ENCODE measurements at places on chromosomes 7 and 10.

DNA sequence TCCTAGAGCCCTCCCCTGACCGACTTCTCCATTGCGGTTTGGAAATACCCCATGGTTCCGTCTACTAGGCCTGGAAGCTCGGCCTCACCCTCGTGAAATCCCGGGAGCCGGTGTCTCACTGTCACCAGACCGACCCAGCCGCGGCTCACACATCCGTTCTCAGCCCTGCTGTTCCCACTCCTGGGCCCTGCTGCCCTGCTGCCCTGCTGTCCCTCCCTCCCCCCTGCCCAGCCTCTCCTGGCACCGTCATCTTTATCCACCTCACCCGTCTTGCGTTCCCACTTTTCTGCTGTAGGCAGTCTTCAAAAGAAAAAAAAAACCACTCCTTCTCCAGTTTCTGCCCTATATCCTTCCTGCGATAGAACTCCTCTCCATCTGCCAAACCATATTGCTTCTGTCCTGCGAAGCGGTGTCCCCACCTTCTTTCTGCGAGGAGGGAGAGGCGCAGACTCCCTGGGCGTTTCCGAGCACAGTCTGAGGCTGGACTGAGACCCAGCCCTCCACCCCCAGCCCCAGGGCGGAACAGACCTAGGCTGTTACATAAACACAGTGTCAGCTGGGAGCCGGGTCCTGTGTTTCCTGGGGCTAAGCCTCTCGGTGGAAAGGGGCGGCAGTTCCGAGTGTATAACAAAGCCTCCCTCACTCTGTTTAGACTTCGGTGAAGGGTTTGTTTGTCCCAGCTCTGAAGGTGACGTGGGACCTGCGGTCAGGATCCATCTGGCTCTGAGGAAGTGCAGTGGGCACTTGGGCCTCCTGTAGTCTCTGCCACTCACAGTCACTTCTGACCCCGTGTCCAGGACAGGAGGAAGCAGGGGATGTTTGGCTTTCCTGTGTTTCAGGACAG lies 2.8 kb downstream of the AGAP3 start:
- DNase-seq: no peak

DNA sequence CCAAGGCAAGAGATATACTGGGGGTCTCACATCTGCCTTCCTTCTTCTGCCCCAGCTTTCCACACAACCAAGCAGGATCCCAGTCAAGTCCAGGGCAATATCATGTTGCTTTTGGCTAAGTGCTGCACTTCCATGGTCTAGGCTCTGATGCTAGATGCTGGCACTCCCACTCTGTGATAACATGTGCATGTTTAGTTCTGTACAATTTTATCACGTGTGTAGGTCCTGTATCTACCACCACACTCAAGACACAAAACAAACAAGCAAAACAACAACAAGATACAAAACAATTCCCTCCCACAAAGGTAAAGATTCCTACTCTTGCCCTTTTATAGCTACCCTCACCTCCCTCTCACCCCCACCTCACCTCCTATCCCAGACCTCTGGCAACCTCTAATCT lies 105.6 kb upstream of the HABP2 start:
- no peak for DNase-seq

DNA sequence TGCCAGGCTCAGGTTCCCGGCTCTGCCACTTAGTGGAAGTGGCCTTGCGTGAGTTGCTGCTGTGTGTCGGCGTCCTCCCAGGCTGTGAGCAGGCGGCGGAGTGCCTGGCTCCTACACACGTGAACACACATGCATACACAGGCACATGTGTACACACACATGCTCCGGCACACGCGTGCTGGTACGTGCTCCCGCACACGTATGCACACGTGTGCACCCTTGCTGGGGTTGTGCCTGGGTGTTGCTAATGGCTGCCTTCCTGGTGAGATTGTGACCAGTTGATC lies 107.6 kb downstream of the INPP5A start:
- no peak for DNase-seq

GRCh38 chr7:50446542-50446960 lies 3.6 kb downstream of the FIGNL1 start:
- no peak for DNase-seq

DNA sequence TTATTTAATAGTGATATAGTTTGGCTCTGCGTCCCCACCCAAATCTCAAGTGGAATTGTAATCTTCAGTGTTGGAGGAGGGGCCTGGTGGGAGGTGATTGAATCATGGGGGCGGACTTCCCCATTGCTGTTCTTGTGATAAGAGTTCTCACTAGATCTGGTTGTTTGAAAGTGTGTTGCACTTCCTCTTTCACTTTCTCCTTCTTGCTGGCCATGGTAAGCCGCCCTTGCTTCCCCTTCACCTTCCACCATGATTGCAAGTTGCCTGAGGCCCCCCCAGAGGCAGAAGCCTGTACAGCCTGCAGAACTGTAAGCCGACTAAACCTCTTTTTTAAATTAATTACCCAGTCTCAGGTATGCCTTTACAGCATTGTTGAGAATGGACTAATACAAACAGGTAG lies 101.4 kb downstream of the MTPAP start:
- DNase-seq: no peak

DNA sequence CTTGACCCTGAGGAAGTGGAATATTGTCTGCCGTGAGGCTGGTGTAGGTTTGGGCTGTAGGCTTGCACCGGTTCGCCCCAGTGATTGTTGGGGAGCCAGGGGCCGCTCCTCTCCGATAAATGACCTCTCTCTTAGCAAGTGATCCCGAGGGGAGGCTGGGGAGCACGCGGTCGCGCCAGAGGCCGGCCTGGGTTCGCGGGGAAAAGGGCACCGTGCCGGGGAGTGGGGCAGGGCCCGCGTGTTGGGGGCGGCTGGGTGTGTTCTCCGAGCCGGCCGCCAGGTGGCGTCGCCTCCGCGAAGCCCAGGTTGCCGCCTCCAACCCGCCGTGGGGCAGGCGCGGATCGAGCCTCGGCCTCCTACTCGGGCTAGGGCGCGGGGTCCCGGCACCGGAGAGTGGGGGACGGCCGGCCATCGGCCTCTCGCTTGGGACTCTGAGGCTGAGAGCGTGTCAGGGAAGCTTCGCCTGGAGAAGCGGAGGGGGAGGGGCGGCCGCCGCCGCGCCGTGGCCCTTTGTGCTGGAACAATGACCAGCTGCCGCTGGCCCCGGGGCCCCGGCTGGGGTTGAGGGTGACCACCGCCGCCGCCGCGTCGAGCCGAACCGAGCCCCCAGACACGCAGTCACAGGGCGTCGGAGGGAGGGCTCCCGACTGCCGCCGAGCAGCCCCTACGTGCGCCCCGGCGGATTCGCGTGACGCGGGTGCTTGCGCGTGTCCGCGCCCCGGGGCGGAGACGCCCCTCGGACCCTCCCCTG lies 442 bp upstream of the LZTS2 start:
- DNase-seq: no peak

DNA sequence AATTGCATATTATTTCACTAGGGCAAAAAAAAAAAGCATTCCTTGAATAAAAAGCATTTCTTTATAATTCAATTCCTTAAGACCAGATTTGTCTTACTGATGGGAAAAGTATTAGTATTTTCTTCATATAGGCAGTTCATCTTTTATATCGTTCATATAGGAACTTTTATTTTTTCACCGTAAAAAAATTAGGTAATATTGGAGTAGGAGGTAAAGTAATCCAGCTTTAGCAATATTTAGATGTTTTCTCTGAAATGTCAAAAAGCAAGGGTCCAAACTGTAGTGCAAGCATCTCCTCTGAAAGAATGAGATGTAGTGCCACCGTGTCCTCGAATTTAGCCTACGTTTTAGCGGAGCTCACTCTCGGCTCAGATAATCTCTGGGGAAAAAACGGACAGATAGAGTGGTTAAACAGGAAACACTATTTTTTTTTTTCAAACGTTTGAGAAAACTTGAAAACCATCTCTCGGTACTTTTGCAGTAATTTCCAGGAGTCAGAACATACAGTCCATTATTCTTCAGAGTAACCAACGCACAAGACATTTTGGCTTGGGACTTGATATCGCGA lies 5.5 kb upstream of the SPAG6 start:
- DNase-seq: no peak

DNA sequence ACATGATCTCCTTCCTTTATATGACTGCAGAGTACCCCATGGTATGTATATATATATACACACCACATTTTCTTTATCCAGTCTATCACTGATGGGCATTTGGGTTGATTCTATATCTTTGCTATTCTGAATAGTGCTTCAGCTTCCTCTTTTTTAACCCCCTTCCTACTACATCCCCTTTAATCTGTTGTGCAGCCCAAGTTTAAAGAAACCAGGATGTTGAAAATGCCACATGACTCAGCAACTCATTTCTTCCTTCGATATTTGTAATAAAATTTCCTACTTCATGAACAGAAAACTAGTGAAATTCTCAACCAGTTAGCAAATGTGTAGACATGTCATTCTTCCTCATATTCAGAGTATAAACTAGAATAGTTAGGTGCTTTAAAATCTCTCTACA lies 1245.7 kb upstream of the SORCS1 start:
- no peak for DNase-seq

- DNase-seq: no peak
These were observed 19.4 kb downstream of the SPOCK2 start for GRCh38 chr10:72068901-72069446.

- DNase-seq: no peak
These were observed 1.5 kb downstream of the ECHDC3 start for GRCh38 chr10:11743461-11744338.

- no peak for DNase-seq
These were observed 9.4 kb downstream of the DLX5 start for GRCh38 chr7:97015279-97015678.

DNA sequence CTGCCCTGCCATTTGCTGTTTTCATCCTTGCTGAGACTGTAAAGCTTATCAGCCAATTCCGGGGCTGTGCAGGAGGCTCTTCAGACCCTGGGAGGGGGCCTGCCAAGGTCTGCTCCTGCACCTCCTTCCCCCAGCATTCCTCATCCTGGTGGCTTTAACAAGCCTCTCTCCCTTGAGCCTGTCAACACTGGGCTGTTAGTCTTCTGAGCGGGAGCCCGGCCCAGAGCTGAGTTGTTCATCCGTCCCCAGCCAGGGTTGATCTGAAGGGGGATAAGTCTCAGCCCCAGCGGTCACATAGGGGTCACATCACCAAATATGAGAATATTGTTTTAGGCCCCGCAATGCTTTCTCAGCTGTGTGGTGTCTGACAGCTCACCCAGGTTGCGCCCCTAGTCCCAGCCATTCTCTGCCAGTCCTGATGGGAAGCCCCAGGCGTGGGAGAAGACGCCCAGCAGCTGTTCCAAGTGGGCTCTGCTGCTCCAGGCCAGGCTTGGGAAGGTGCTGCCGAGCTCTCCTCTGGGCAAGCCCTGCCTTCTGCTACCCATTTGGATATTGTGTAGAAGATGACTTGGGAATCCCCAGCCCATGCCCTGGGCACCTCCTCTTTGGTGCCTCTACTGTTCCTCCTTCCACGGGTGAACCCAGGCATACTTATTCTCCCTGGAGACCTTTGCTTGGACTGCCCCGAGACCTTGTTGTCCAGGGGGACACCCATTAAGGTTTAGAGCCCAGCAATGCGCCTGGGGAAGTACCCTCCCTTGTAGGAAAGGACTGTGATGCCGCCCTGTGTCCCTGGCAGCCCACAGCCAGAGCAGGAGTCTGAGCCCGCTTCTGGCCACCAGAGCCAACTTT lies 23.5 kb upstream of the TRIM8 start:
- DNase-seq: no peak

DNA sequence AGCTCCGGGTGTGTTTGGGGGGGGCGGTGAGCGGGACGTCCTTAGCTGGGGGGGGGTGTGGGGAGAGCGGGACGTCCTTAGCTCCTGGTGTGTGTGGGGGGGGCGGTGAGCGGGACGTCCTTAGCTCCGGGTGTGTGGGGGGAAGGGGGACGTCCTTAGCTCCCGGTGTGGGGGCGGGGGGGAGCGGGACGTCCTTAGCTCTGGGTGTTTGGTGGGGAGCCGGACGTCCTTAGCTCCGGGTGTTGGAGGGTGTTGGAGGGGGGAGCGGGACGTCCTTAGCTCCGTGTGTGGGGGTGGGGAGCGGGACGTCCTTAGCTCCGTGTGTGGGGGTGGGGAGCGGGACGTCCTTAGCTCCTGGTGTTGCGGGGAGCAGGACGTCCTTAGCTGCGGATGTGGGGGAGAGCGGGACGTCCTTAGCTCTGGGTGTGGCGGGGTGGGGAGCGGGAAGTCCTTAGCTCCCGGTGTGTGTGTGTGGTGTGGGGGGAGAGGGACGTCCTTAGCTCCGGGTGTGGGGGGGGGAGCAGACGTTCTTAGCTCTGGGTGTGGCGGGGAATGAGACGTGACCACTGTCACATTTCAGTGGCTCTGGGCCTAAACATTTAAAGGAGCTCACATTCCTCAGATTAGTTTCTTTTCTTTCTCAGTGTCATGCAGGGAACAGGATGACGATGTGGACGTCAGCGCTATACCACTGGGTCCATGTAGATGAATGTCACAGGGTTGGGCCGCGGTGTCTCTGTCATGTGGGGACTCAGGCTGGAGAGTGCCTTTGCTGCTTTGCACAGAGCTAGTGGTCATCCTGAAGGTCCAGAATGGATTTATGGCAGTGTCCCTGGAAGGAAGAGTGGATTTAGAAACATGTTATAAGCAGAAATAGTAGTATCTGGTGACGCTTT lies 7.5 kb downstream of the DYNC2I1 start:
- peak; percentile 62 for DNase-seq

DNA sequence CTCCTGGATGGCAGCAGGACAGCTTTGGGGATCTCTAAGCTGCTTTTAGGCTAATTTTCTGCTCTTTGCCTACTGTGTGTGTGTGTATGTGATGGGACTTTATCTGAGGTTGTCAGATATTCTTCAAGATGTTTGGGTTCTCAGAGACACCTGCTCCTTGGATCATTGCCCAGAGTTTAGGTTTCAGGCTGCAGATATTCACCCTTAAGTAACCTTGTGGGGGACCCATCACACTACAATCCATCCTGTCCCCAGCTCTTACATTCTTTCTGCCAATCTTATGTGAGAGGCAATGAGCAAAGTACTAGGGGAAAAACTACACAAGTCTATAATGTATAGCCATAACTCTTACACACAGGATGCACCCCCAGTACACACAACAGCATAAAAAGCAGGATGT lies 263.0 kb upstream of the ZWINT start:
- no peak for DNase-seq

DNA sequence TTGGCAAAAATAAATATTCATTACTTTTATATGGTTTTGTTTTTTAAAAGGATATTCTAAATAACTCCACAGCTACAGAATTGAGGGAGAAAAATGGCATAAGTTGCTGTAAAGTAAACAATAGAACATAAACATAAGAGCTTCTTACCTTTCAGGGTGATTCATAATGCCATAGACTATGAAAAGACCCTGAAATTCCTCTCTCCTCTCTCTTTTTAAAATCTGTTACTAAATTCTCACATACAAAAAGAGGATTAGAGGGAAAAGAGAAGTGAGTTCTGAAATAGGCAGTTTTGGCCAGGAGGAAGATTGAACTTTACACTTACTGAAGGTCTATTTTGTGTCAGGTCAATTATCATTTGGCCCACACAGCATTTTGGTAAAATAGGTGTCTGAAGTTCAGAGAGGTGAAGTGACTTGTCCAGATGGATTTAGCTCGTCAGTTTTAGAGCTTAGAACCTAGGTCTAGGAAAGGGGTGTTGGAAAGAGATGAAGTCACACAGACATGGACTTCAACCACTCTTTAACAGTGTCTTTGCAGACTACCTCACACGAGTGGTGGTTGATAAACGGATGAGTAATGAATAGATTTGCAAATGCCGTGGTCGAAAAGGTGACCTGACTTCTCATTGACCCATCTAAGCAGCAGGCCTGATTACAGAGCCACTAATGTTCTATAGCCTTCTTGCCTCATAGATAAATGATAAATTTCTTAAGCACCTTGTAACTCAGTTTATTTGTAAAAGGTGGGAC lies 190.6 kb upstream of the CCDC6 start:
- DNase-seq: no peak
